Right lobe of liver (tissue), 6 donors: ENCODE measurements at places on chromosomes 16 and 17. TPM values are rescaled to one million over a fixed set of nuclear protein-coding genes. Genes with fewer than 3 reads are reported as not detected.

- DNase-seq, result no peak
These were observed 287.4 kb downstream of the SEC14L1 start for GRCh38 chr17:77428020-77428748.

GRCh38 chr16:55056585-55057401, 126.1 kb downstream of the IRX5 start:
- peak; percentile 21 for DNase-seq

DNA sequence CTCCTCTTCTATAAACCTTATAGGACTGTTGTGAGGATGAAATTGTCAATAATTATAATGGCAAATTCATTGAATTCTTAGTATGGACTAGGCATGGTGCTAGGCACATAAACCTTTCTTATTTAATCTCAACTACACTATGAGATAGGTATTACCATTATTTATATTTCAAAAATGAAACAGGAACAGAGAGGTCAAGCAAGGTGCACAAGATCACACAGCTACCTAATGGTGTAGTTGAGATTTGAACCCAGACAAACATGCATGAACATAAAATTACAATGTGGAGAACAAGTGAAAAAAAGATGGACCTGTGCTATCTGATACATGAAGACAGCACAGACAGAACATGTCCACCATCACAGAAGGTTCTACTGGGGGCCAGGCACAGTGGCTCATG, 156.7 kb downstream of the AXIN2 start:
- DNase-seq, result no peak

DNA sequence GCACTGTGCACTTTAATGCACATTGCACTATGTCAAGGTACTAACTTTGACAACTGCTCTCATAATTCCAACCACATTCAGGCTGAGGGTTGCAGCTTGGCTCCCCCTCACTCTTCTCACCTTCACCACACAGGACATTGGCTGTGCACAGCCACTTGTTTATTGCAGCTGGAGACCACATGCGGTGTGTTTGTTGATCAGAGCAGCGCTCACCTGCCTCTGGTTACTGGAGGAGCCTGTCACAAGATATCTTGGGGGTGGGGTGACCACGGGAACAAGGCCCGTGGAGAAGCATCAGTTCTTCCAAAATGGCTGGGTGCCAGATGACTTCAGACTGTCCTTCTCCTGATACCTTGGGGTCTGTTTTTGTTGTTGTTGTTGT, 10.6 kb upstream of the CCL5 start:
- no peak for DNase-seq

- no peak for DNase-seq
These were observed 24.4 kb upstream of the CRYM start for GRCh38 chr16:21302454-21302853.

Gene SRCIN1
- 13.7 TPM for total RNA-seq

DNA sequence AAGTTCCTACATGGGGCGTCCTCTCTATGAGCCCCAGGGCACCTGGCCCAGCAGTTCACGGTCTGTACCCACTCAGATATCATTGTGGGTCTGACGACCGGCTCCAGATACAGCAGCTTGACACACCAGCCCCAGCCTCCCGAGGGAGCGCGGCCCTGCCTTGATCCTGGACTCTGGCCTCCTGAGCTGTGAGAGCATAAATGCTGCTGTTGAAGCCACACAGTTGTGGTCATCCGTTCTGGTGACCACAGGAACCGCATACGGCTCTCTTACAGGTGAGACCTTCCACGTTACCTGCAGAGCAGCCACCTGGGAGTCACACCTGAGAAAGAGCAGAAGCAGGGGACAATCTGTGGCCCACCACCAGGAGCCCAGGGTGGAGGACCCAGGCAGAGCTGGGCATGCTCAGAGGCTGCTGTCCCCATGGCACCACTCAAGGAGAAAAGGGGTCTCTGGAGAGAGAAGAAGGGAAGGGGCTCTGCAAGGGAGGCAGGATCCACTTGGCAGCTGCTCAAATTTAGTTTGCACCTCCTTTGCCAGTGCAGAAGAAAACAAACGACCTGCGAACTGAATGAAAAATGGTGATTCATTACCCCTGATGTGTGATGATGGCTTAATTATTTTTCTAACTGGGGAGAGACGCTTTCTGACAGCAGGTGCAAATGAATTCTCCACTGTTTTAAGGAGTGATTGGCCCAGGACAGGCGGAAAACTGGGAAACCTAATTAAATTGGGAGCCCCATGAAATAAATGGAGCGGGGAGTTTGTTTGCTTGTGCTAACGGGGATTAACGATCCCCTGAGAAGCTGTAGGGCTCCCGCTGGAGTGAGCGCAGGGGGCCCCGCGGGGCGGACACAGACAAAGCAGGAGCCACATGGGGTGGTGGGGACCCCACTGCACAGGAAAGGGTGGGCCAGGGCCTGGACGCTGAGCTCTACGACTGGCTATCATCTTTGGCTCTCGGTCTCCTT, 208.9 kb downstream of the RBFOX3 start:
- no peak for DNase-seq

GRCh38 chr16:75237398-75238131, 13.9 kb downstream of the BCAR1 start:
- DNase-seq, result no peak

Gene CARD14
- 0.20 TPM for total RNA-seq

- DNase-seq, result no peak
These were observed 23.8 kb upstream of the MYH13 start for GRCh38 chr17:10396524-10397163.

DNA sequence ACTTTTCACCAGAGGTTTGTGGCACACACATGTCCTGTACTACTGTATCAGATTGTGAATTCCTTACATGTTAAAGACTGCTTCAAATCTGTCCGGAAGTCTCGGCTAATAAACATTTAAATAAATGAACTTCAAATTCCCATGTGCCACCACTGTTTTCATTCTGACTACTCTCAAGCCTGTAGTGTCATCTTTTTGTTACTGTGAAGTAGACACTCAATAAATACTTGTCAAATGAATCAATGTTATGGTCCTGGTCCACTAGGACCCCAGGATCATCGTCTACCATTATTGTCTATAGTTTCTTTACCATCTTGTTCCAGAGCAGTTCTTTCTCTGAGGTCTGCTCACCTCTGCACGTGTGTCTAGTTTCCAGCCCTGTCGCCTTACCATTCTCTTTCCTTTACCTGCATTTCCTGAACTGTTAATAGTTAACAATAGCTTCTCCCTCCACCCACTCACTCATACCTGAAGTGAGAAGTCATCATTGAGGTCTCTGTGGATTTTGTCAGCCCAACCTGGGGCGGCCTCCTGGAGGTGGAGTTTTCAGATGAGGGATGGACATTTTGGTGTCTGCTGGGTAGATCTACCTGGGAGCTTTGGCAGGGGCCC, 333.0 kb downstream of the SEC14L1 start:
- no peak for DNase-seq

DNA sequence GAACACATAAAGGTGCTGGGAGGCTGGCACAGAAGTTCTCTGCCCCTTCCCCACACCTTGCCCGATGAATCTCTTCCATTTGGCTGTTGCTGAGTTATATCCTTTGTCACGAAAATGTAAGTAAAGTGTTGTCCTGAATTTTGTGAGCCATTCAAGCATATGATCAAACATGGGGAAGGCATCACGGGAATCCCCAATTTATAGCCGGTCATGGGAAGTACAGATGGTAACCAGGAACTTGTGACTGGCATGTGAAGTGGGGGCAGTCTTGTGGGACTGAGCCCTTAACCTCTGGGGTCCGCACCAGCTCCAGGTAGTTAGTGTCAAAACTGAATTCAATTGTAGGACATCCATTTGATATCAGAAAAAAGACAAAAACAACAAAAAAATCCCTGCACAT, 13.2 kb downstream of the TOM1L2 start:
- no peak for DNase-seq

DNA sequence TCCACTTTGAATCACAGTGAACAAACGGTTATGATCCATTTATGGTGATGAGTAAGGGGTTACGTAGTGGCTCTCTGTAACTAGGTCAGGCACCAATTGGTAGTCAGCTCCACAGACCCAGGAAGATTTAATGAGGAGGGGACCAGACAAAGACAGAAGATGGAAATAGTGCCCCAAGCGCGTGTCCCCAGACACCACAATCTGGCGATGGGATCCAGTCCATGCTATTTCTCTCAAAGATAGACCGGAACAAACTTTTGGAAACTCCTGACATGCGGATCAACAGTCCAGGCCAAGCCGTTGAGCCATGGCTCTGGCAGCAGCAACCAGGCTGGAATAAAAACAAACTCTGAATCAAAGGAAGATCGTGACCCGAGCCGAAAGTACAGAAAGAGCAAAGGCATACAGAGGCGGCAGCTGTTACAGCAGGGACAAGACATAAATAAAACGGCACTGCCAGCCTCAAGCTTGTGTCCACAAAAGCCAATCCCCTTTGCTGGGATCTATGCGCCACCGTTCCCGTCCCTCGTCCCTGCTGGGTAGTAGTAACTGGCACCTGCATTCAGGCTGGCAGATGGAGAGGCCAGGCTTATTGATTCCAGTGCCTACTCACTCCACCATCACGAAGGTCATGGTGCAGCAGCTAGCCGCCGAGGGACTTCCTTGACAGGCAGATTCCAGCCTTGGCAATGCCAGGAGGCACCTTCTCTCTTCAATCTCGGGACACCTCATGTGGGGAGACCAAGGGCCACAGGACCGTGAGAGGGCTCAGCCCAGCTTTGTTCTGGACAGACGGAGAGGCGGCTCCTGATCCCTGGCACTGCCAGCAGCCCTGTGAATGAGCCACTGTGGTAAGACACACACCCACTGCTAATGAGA, 50.2 kb downstream of the CDH11 start:
- no peak for DNase-seq

DNA sequence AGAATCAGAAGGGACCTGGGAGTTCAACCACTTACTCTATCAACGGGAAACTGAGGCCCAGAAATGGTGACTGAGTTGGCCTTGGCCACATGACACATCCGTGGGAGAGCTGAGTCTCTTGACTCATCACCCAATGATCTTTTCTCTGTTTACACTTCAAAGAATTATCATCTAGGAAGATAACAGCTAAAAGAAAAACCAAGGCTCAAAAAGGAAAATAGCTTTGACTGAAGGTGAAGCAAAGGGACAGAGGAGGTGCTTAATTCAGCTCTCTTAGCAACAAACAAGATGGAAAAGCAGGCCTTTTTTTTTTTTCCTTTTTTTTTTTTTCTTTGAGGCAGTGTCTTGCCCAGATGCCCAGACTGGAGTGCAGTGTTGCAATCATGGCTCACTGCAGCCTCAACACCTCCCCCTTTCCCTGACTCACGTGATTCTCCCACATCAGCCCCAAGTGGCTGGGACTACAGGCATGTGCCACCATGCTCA, 16.7 kb downstream of the ERCC4 start:
- DNase-seq, result peak; percentile 41

DNA sequence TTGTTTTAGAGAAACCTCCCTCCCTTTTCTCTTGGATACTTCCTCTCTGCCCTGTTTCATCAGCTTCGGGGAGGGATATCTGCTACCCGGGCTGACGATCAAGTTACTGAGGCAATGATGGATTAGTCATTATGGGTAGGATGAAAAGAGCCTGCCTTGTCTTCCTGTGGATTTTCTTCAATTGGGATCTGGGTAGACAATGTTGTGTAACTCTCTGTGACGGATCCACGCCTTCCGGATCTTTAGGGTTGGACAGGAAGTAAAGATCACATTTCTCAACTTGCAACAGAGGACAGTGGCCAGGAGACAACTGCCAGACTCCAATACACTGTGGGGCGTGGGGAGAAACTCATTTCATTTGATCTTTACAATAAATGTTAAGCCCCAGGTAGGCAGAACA, 11.3 kb upstream of the CHST6 start:
- no peak for DNase-seq

DNA sequence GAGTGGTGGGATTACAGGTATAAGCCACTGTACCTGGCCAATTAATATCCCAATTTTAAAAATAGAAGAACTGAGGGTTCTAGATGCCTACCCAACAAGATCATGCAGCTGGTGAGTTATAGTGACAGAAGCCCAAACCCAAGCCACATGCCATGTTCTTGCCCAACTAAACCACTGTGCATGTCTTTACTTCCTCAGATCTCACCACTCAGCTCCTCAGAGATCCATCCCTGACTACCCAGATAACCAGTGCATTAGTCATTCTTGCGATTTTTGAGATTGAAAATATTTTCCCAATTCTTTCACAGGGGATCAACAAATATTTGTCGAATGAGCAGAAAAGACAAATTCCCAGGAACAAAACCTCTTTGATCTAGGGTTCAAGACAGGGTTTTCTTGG, 303.1 kb downstream of the CBLN1 start:
- DNase-seq, result no peak

- no peak for DNase-seq
These were observed 21.8 kb downstream of the KLHL36 start for GRCh38 chr16:84670063-84670462.
